NCI-H526 treated with DMSO at 0.1 percent for 48 hours (cell line): ENCODE measurements at places on chromosomes 3 and 15.

DNA sequence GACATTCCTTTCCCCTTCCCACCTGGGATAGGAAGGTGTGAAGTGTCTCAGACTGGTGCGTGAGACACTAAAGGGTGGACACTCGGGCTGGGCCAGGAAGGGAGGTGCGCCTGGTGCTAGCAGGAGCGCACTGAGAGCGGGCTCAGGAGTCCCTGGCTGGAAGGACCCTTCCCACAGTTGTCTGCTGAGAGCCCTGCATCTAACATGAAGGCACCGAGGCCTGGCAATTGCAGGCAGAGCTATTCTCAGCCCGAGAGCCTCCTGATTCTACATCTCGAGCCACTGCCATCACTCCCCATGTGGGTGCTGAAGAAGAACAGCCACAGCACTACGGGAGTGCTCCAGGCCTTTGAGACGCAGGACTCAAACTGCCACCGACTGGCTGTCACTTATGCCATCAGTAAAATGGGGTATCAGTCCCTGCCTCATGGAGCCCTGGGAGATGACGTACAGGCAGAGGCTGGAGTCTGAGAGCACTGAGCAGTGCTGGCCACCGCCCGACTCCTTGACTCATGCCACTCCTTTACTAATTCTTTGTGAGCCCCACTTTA lies 159.4 kb downstream of the KLF13 start:
- no peak for DNase-seq

GRCh38 chr3:188060840-188061544 lies 93.0 kb upstream of the LPP start:
- DNase-seq: no peak

DNA sequence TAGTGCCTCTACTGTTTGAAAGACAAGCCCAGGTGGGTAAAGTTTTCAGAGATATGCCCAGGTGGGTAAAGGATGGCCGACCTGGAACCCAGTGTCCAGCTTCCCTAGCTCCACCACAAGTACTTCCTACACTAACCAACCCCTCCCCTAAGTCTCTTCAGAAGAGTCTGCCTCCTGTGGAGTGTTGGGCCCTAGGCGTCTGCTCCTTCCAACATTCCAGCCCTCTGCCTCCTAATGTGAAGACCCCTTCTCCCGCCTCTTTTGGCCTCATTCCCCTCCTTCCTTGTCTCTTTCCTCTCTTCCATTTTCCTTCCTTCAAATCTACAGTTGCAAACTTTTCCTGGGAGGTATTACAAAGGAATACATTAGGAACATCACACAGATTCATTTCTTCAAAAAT lies 38.6 kb downstream of the CNTN3 start:
- DNase-seq: no peak

GRCh38 chr15:62391641-62392262 lies 226.7 kb upstream of the C2CD4B start:
- peak; percentile 32 for DNase-seq

GRCh38 chr15:24917431-24917830 lies 37.4 kb upstream of the SNRPN start:
- DNase-seq: no peak

- DNase-seq: no peak
Observed at GRCh38 chr15:88400084-88400483, 67.1 kb downstream of the MRPL46 start.

DNA sequence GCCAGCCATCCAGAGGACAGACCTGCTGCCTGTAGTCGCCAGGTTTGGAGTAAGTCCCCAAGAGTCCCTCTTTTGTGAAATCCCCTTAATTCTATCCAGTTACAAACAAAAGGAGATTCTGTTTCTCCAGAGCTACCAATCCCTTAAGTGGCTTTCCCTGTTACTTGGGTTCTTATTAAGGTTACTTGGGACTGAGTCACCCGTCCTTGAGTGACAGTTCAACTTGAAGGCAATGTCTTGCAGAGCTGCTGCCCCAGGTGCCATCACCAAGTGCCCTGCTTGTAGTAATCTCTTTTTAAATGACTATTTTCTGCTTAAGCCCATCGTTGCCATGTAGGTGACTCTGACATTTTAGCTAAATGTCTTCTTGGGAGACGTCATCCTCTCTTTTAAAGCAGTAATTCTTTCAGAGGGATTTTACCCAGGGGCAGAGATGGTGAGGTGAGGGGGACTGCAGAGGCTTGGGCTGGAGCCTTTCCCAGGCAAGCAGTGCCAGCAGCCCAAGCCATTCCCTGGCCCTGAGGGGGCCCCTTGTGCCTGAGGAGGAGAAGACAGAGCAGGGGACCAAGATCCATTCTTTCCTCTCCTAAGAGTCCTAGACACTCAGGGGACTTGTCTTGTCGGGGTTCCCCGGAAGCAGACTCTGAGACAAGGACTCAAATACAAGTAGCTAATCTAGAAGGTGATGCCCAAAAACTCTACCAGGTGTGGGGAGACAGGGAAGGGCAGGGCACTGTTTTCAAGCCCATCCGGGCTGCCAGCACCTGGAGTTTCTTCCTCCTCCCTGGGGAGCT lies 253.7 kb downstream of the PLCL2 start:
- DNase-seq: no peak

- DNase-seq: no peak
Observed at GRCh38 chr15:86121568-86122225, 42.0 kb downstream of the AGBL1 start.

DNA sequence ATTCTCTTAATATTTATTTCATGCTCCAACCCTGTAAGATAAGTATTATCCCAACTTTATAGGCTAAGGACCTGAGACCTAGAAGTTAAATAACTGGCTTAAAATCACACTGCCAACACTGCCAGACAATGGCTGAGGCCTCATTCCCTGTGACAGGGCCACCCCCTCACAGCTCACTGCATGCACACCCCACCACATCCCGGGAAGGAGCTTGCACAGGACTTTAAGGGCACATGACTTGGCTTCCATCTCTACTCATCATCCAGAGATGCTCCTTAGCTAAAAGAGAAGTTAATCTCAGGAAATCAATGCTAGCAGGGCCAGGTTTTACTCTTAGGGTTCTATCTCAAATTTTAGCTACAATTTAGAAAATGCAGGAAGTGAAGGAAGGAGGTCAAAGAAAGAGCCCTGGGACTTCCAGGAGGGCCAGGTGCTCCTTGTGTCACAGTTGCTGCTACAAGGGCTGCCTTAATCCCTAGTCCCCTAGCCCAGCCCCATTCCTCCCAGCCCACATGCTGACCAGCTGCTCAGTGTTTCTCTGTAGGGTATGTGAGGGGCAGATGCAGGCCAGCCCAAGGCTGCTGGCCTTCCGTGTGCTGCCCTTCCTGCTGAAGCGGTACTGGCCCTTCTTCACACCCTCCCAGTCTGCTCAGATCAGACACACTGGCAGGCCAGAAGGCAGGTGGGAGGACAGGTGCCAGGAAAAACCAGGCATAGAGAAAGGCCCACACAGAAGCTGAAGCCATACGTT lies 53.5 kb downstream of the WWTR1 start:
- DNase-seq: no peak

- no peak for DNase-seq
Observed at GRCh38 chr3:47578691-47579632, at the start of gene CSPG5. TSS of gene CSPG5 (minus strand) at chr3:47578865. CDS start at chr3:47578693, 172 bp downstream.

GRCh38 chr3:149640976-149641728 lies 16.7 kb downstream of the WWTR1 start:
- no peak for DNase-seq

- DNase-seq: no peak
Observed at GRCh38 chr3:122668930-122669730, 11.5 kb upstream of the PARP14 start.

- no peak for DNase-seq
Observed at GRCh38 chr3:25412269-25412668, 15.8 kb upstream of the RARB start.

DNA sequence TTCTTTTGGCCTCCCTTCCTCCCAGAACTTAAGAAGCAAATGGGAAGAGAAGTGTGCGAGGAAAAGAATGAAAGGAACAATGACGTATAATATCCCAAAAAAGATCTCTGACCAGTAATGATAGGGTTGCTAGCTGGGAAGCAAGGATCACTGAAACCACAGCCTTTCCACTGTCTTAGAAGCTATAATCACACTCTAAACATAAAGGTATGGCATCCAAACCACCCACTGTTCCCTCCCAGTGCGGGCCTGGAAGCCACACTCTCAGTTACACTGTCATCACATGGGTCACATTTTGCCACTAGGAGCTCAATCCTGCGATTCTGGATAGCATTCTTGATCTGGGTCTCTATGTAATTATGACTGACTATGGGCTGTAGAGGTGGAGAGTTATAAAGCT lies 131.6 kb upstream of the HACD2 start:
- DNase-seq: no peak

- DNase-seq: no peak
Observed at GRCh38 chr15:69346112-69346511, 47.4 kb downstream of the PAQR5 start.

- DNase-seq: no peak
Observed at GRCh38 chr3:136899622-136900158, 37.7 kb downstream of the NCK1 start.

DNA sequence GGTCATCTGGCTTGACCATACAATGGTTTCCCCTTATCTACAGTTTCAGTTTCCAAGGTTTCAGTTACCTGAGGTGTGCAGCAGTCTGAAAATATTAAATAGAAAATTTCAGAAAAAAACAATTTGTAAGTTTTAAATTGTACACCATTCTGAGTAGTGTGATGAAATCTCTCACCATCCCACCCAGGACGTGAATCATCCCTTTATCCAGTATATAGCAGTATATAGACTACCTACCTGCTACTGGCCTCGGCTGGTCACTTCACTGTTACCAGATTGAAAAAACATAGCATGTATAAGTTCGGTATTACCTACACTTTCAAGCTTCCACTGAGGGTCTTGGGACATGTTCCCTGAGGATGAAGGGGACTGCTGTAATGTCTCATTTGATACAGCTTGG lies 12.0 kb downstream of the ARIH1 start:
- no peak for DNase-seq

DNA sequence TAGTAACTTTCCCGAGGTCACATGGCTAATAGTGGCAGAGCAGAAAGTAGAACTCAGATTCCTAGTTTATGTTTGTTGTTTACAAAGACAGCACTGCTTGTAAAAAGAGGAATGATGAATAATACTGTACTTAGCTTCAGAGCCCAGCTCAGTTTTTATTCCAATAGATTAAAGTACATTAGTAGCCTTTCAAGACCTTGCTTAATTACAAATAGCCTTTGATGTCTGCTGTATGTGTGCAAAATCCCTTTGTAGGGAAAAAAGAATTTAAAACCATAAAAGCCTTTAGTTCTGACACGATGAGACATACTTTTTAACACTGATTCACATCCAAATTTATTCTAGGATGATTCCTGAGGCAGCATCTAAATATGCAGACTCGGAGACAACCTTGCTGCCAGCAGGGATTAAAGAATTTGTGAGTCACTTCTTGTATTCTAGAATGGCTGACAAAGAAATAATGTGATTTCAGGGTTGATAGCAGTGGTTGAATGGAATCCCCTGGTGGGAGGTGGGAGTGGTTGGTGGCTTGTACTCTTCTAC lies 324.2 kb upstream of the TGFBR2 start:
- DNase-seq: no peak

- no peak for DNase-seq
Observed at GRCh38 chr15:99562238-99562637, 3.5 kb upstream of the MEF2A start.
